Testis (tissue), 5 donors: ENCODE measurements at places on chromosomes 7 and 10.

DNA sequence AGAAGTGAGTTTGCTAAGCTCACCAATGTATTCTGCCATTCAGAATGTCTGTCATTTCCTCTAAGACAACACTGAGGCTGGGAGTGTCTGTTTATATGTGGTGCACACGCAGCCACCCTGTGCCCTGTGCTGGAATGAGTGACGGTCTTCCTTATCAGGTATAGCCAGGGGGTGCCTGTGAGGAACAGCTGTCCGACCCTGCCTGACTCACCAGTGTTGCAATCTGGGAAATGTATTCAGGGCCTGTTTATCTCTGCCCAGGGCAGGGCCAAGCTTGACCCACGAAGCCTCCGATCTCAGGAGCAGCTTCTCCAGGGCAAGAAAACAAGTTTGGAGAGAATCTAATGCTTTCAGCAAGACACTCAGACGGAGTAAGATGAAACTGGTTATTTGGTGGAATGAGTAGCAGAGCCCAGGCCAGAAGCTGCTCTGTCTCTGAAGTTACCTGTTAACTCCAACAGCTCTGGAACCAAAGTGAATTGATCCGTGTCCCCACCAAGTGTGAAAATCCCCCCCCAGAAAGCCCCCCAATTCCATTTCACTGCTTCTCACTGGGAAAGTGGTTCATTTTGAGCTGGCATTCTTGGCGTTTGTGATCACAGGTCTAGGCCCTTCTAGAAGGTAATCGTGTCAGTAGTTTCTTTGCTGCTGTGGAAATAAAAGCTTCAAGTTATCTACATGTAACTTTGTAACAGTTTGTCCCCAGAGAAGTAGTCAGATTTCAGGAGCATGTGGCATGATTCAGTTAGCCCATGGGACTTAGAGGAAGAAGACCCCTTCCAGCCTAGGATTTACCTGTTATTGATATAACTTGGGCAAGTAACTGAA, 6.1 kb upstream of the UBE2H start:
- peak; percentile 44 for DNase-seq

DNA sequence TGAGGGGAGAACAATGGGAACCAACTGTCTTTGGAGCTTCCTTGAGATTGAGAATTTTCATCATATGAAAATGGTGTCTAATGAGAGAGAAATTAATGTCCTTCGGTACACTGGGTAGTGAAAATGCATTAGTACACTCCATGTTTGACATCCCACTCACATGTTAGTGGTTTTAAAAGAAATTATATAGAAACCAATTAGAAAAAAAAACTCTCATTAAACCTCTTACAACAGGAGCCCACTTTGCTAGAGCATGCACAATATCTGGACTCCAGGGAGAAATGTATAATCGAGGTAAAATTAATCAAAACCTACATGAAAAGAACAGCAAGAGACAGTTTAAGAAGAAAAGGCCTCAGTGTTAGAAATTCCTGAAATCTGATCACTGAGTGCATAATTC, 79.2 kb upstream of the KCNIP2 start:
- DNase-seq: no peak

DNA sequence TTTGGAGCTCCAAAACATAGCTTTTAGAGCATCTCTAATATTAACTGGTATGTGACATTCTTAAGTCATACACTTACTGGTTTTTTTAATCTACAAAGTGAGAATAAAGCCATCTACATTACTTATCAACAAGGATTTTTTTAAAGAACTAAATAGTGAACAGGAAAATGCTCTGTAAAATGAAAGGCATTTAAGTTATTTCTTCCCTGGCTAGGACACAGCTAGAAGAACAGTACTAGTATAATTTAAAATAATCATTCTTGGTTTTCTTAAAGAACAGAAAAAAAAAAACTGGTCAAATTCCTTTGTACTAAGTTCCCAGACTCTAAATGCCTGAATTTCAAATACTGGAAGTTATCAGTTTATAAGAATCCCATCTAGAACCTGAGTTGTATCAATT, 139.5 kb downstream of the SRPK2 start:
- DNase-seq: no peak

DNA sequence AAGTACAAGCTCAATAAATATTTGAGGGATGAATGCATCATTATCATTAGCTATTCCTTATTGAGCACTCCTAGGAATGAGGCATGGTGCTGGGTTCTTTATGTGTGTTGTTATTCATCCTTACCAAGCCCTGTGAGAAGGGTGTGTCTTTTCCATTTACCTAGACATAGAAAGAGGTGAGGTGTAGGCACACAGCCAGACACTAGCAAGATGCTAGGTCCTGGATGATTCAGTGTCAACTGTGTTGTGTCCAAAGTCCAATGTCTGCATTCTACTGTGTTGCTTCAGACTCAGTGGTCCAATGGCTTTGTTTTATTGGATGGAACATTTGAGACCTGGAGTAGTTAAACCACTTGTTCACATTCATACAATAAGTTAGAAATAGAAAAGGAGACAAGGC, 605.5 kb downstream of the LRMDA start:
- no peak for DNase-seq

DNA sequence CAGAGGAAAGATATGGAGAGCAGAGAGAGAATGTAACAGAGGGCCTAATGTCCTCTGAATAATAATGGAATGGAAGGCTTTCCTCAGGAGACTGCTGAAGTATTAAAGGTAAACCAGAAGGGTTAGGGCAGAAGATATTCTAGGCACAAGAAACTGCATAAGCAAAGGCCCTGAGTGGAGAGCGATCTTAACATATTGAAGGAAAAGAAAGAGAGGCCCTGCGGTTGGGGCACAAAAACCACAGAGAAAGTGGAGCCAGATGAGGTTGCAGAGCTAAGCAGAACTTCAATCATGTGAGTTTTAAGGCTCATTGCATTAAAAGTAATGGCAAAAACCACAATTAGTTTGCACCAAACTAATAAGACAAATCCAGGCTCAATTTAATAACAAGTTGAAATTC, 115.8 kb upstream of the VSTM2A start:
- no peak for DNase-seq

- no peak for DNase-seq
Measured at GRCh38 chr10:5731559-5731958, 46.9 kb downstream of the TASOR2 start.

- DNase-seq: peak; percentile 72
Measured at GRCh38 chr10:62244785-62245467, 23.7 kb downstream of the RTKN2 start.

DNA sequence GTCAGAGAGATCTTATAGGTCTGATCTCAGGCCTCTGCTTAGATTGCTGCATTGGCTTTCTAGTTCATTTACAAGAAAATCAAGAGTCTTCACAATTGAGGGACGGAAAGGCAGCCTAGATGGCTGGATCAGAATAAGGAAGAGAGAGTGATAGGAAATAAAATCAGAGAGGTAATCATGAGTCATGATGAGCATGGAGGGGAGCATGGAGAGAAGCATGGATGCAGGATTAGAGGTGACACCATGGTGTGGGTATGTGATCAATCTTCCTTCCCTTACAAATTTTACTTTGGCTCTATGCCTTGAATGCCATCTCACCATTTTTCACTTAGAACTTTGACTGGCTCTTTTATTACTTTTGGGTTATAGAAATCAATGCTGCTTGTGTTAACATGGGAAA, 1.4 kb downstream of the BCCIP start:
- no peak for DNase-seq

DNA sequence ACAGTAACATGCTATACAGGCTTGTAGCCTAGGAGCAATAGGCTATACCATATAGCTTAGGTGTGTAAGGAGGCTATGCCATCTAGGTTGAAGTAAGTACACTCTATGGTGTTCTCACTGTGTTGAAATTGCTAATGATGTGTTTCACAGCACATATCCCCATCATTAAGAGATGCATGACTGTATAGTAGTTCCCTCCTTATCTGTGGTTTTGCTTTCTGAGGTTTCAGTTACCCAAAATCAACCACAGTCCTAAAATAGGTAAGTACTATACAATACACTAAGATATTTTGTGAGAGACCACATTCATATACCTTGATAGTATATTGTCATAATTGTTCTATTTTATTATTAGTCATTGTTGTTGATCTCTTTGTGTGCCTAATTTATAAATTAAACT, 12.7 kb downstream of the FZD1 start:
- no peak for DNase-seq

DNA sequence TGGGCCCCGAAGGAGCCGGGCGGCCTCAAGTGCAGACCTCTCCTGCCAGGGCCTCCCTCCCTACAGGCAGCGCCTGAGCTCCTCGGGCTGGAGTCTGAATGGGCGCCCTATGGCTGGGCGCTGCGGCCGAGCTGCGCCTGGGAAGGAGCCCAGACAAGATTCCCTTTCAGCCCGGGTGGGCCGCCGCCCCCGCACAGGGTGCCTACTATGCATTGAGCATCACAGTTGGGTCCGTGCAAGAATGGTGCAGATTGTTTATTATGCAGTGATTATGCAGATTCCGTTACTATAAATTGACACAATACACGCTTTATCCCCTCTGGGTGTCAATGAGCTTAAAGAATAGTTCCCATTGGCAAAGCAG, 77.2 kb upstream of the PDGFA start:
- no peak for DNase-seq

GRCh38 chr7:11539853-11540252, 292.1 kb downstream of the THSD7A start:
- DNase-seq: no peak

GRCh38 chr7:22433710-22434460, 66.1 kb downstream of the STEAP1B start:
- DNase-seq: no peak

- no peak for DNase-seq
Measured at GRCh38 chr7:143181349-143181748, 1.9 kb upstream of the TAS2R39 start.

DNA sequence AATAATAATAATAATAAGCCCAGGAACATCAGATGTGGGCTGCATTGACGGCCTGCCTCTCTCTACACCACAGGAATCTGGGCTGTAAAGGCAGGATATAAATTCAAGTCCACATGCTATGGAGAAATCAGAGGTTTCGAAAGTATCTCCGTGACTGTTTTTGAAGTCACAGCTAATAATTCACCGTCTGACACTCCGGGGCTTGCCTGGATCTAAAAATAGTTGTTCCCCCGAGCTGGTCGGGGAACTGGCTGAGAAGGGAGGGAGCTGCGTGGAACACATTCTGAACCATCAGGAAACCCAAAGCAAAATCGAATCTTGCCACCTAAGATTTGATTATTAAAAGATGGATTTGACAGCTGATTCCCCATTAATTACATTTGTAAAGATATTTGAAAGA, 35.4 kb downstream of the KLF6 start:
- DNase-seq: peak; percentile 70

DNA sequence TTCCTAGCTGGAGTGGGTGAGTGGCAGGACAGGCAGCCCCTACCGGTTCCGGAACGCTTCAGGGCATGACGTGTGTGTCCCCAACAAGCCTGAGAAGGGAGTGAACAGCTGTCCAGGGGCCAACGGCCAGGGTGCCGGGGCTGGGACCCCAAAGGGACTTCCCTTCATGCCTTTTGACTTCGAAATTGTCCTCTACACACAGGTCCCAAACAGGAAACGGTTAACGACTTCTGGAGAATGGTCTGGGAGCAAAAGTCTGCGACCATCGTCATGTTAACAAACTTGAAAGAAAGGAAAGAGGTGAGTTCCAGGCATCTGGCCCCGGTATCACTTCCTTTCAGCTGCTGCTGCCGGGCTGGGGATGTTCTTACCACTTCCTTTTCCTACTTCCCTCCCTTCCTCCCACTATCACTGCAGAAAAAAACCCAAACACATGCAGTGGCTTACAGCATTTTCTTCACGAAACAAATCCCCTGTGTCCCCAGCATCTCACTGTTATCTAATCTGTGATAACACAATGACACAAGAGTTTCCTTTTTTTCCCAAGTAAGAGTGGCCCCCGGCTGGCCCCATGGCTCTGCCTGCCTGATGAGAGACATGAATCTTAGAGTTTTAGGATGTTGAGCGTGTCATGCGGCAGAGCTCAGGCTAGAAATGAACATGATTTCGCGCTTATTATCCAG, 63.2 kb downstream of the MKI67 start:
- no peak for DNase-seq

DNA sequence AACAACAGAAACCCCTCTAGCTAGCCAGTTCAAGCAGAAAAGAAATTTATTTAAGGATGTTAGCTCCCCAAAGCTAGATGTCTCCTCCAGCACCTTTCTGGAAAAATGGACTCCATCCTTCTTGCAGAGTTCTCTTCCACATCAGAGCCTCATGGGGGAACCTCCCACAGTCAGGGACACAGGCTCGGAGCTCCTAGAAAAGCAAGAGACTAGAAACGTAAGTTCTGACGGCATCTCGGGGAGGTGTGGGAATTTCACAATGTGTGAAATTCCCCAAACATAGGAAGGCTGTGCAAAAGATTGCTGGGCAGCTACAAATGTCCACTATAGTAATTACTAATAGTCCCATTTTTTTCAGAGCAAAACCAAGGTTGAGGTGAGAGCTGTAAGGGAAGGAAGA, 184.8 kb downstream of the EVX1 start:
- DNase-seq: no peak

DNA sequence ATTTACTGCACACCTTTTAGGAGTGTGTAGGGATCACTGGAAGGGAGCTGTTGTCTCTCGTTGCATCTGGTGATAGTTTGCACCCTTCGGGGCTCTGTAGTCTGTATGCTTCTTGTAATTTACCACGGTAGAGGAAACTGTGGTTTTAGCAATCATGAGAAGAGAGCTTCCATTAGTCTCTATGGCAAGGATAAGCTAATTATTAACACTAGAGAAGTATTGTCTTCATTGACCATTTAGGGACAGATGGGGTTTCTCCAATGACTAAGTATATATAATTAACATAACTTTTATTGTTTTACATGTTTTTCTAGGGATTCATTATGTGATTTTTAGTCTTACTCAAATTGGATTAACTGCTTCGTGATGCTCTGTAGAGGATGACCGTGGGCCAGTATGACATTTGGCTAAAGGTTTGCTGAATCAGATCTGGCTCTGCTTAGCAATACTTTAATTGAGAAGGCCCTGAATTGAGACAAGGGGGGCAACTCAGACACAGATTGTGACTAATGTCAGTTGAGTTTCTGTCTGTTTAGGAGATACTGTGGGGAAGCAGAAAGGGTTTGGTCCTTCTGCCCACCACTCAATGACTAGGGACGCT, 8.7 kb downstream of the SLC18A2 start:
- no peak for DNase-seq

DNA sequence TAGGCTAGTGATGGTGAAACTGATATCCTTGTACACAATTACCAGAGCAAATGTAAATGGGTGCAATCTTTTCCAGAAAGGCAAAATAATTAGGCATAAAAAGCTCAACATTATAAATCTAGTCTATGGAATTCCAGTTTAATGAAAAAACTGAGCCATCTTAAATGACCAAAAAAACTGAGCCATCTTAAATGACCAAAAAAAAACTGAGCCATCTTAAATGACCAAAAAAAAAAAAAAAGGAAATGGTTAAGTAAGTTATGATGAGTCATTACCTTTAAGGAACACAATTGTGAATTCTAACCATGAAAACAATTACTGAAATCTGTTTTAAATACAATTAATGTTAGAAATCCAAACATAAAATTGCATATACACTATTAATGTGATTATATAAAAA, 25.3 kb downstream of the USP6NL start:
- DNase-seq: no peak

GRCh38 chr7:156178214-156178613, 366.0 kb upstream of the SHH start:
- no peak for DNase-seq

GRCh38 chr10:107814865-107815487, 650.5 kb upstream of the SORCS1 start:
- DNase-seq: peak; percentile 82
